Gastroesophageal sphincter (tissue), 4 donors: ENCODE measurements at places on chromosomes 5 and 9. TPM values are rescaled to one million over a fixed set of nuclear protein-coding genes. Genes with fewer than 3 reads are reported as not detected.

The ZFR gene
- total RNA-seq: 92.9 TPM

The SETD9 gene
- total RNA-seq: 5.9 TPM

GRCh38 chr5:110356677-110357076 is 369.8 kb downstream of the TMEM232 start:
- no peak for ATAC-seq

- ATAC-seq: no peak
Observed at GRCh38 chr5:9653811-9654210, 23.7 kb upstream of the TAS2R1 start.

DNA sequence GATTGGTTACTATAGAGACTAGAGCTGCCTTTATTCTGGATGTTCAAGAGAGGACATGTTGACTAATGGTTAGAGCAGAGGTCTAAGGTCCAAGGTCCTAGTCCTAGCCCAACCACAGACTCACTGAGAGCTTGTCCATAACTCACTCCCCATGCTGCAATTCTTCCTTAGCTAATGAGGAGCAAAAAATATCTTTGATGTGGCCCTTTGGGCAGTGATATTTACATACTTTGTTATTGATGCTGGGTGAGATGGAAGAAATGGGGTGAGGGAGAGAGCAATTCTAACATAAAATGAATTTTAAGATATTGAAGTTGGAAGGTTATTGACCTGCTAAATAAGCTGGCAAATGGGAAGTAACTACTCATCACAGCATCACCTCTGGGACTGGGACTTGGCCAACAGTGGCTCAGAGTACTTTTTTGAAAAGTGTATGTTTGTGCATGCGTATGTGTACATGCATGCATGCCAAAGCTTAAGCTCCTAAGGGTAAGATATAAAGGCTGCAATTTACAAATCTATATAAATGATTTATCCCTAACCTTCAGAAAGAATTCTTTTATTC is 58.0 kb upstream of the ANKRD55 start:
- ATAC-seq: no peak

GRCh38 chr9:120846251-120846889 is 3.6 kb upstream of the PSMD5 start:
- ATAC-seq: no peak

GRCh38 chr5:32574540-32575175 is 10.7 kb upstream of the SUB1 start:
- no peak for ATAC-seq

DNA sequence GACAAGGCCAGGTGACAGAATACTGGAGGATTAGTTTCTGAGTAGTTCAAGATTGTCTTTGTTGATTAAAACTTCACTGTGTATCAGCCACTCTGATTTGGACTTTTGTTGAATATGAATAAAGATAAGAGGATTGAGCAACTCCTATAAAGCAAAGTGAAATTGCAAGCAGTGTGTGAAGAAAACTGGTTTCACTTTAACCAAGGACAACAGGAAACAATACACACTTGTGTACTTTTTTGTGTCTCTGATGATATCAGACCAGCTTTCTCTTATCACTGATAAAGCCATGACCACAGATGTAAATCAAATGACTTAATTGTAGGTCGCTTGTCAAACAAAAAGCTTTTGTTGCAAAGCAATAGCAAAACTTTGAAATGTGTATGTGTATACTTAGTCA is 268.6 kb downstream of the FER start:
- no peak for ATAC-seq

- ATAC-seq: peak; percentile 87
Observed at GRCh38 chr9:22079873-22080341, 70.8 kb upstream of the CDKN2B start.

DNA sequence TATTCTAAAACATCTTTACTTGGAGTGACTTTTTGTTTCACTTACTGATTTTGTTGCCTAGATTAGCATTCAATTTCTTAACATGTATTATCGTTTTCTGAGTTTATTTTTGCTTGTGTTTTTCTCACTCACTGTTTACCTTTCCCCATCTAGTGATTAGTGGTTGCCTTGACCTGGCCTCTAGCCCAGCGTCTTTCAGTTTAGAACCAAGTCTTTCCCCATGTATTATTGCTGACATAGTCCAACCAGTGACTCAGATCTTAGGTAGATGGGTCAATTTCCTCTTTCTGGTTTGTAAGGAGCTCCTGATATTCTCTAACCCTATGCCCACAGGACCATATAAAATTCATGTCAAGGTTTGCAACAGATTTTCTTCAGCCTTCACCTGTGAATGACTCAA is 135.5 kb downstream of the PRR16 start:
- ATAC-seq: no peak

The PRR16 gene
- 4.3 TPM for total RNA-seq

- no peak for ATAC-seq
Observed at GRCh38 chr5:39177631-39177964, 41.8 kb downstream of the FYB1 start.

The BAAT gene
- total RNA-seq: not detected

The ACER2 gene
- total RNA-seq: 2.8 TPM

The TTC23L gene
- not detected for total RNA-seq

DNA sequence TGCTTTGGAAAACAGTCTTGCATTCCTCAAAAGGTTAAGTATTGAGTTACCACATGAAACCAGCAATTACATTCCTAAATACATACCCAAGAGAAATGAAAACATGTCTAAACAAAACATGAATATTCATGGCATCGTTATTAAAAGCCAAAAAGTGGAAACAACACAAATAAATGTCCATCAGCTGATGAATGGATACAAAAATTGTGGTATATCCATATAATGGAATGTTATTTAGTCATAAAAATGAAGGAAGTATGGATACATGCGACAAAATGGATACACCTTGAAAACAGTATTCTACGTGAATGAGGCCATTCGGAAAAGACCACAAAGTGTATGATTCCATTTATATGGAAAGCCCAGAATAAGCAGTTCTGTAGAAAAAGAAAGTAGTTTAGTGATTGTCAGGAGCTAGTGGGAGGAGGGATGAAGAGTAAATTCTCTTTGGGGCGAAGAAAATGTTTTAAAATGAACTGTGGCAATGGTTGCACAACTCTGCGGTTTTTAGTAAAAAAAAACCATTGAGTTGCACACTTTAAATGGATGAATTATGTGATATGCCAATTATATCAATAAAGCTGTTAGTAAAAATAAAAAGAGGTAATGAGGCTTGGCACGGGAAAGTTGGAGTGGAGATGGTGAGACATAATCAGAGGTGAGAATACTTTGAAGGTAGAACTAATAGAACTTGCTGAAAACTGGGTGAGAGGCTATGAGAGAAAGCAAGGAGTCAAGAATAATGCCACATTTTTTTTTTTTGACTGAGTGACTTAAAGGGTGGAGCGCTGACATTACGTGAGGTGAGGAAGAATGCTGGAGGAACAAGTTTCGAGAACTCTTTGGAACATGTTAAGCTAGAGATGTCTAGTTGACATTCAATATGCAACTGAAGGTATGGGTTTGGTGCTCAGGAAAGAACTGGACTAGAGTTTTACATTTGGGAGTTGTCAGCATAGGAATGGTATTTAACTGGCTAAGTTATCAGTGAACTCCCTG is 194.9 kb upstream of the ZNF608 start:
- ATAC-seq: no peak

- ATAC-seq: peak; percentile 80
Observed at GRCh38 chr5:81779125-81779915, 28.4 kb upstream of the SSBP2 start.

- ATAC-seq: no peak
Observed at GRCh38 chr5:133406977-133407632, 205.2 kb downstream of the FSTL4 start.

DNA sequence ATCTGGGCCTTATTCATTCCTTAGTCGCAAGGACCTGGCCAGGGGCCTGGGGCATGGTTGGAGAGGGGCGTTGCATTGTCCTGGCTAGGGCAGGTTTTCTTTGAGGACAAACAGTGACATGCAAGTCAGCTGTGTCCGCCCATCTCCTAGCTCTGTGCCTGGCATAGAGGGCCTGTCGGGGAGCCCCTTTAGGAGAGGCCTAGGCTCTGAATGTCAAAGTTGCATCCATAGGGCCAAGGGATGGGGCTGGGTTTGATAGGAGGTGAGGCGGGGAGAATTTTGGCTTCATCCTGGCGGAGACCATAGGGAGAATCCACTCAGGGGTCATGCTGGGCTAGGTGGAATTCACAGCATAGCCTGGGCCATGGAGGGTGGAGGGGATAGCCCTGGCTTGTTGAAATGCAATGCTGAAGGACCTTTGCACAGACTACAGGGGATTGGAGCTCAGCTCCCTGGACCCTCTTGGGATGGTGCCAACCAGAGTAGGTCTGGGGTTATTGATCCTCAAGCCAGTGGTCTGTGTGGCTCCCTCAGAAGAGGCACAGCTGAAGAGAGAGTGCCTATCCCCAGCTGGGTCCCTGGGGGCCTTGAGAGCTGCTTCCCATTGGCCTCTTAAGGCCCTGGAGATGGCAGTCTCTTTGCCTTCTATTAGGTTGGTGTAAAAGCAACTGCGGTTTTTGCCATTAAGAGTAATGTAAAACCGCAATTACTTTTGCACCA is 104.0 kb downstream of the RGS3 start:
- no peak for ATAC-seq

GRCh38 chr9:131836021-131836420 is 96.1 kb upstream of the RAPGEF1 start:
- ATAC-seq: no peak

DNA sequence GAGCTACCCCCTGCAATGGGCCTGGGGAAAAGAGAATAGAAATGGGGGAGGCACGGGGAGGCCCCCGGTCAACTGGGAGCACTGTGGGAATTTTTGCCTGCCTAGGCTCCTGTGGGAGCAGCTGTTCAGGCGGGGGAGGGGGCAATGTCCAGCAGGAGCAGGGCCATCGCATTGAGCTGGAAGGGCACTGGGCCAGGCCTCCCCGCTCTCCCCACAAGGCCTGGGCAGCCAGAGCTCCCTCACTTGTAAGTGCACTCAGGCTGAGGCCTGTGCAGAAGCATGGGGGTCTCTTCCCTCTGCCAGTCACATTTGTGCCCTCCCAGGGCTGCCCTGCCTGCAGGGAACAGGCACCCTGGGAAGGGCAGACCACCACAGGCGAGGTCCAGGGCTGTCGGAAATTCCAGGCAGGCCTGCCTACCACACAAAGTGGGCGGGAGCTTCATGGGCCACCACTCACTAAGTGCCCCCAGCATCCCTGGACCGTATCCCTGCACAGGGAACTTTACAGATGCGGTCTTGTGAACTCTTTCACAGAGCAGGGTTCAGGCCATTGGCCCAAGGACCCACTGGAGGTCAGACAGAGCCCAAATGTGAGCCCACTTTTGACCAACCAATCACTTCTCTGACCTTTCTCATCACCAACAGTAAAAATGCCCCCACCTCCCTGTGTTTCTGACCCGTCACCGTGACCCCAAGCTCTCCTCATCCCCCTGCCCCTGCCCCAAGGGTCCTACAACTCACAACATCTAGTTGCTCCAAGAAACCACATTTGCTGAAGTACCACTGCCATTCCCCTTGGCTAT is 1.0 kb upstream of the CFAP157 start:
- no peak for ATAC-seq

DNA sequence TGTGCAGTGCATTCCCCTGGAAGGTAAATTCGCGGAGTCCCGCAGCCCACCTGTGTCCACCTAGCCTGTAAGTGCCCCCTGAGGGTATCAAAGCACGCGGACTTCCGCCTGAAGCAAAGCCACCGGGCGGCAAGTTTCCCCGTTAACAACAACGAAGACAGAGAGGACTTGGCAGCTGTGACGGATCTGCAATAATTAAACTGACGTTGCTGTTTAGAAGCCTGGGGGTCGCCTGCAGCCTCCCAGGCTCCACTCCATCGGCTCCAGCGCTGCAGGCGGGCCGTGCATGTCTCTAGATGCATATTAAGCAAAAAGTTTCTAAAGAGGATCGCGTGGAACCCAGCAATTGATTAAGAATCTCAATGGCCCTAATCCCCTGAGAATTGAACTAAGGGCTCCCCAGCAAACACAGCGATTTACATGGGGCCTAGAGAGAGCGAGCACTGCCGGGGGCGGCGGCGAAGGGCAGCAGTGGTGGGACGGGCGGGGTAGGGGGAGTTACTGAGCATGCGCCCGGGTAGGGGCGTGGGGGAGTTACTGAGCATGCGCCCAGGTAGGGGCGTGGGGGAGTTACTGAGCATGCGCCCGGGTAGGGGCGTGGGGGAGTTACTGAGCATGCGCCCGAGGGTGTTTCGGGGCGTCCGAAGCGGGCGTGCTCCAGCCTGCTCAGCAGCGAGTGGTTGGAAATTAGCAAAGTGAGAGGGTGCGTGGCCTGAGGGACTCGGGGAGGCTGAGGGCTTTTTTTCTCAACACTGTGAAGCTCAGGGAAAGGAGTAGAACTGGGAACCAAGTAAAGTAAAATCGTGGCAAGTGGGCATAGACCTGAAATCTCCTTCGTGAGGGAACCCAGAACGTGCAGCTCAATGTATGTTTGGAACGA is 255.2 kb downstream of the DOCK8 start:
- peak; percentile 93 for ATAC-seq

The SPATA31E1 gene
- not detected for total RNA-seq

DNA sequence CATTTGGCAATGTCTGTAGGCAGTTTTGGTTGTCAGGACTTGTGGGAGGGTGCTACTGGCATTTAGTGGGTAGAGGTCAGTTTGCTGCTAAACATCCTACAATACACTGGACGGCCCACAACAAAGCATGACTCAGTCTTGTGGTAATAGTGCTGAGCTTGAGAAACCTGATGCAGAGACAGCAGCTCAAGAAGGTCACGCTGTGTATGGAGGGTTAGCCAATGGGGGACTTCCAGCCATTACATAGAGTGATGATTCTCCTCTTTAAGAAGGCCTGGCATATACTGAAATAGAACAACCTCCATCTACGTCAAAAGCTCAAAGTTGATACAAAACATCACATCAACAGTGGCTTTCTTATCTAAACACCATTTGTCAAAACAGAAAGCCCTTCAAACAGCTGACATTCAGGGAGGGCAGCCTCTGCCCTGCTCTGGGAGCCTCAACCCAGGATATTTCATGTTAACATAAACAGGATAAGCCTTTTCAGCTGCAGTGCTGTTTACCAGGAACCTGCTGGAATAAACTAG is 143.0 kb downstream of the GPBP1 start:
- no peak for ATAC-seq

- ATAC-seq: no peak
Observed at GRCh38 chr9:4262735-4263141, 37.1 kb downstream of the GLIS3 start.

GRCh38 chr5:142143878-142144277 is 35.3 kb downstream of the NDFIP1 start:
- ATAC-seq: no peak

DNA sequence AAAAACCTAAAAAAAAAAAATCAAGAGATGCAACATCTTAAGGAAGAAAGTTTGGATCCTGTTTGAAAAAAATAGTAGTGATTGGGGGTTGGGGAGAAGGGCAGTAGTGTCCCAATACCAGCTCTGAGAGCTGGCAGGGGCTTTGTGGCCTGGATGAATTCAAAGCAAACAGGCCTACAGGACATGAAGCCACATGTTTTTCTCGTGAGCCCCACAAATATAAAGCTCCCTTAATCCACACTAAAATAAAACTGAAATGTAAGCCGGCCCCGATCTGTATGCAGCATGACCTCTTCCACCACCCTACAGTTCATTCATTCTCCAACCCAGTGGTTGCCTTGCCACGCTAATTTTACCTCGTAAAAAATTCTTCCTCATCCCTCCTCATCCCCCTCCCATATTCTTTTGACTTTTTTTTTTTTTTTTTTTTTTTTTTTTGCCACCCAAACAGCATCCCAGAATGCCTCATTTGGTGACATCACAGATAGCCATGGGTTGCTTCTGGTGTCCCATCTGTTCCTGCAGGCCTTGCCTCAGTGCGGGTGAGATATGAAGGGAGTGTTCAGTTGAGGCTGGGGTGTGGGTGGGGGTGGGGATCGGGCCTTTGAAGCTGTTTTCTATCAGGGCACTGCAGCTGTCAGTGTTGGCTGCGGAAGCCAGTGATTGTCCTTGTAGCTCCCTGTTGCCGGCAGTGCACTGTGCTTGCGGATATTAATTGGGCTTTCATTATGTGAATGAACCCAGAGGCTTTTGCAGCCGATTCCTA is 81.6 kb upstream of the NFIB start:
- ATAC-seq: no peak
